ENCODE measurements at places on chromosomes 12 and 14. TPM values are rescaled to one million over a fixed set of nuclear protein-coding genes. Genes with fewer than 3 reads are reported as not detected.

The SDR39U1 gene
- polyA plus RNA-seq, result 62.9 TPM

The SSTR1 gene
- polyA plus RNA-seq, result 0.04 TPM

- no peak for DNase-seq
These were observed 69.0 kb upstream of the DDX11 start for GRCh38 chr12:31004666-31005065.

The TAS2R13 gene
- polyA plus RNA-seq, result not detected

GRCh38 chr14:103833711-103834110 lies 13.7 kb downstream of the PPP1R13B start:
- no peak for DNase-seq

- DNase-seq, result no peak
These were observed 48.3 kb downstream of the TMCC3 start for GRCh38 chr12:94602024-94602423.
